ENCODE measurements at places on chromosomes 6 and 20.

DNA sequence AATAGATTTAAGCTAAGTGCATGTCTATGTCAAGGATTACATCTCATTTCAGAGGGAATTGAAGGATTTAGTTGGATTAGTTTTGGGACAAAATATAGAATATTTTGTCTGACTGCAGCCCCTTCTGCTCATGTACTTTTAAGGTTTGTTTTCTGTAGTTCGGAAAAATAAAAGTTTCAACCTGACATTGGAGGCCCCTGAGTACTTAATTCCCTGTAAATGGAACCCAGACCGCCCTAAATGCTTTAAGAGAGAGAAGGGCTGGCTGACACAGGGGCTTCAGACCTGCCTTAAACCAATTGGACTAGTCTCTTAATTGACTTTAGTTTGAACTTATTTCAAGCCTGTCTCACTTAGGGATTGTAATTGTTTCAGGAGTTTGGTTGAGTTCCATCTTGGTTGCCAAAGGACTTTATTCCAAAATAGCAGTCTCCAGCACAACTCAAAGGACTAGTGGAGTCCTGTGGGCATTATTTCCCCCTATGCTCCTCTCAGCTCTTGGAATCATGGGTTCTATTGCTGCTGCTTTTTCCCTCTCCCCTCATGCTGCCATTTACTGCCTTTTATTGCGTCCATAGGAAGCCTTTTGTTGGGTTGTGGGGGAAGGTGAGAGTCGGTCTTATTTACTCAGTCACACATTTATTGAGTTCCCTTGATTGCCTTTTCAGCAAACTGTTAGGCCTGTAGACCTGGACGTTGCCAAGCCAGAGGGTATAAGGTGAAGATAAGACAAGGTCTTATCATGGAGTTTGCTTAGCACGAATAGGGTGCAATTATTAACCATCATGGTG, 14.5 kb downstream of the BRD2 start:
- no peak for DNase-seq

- DNase-seq = peak; percentile 100
These were observed 15.4 kb downstream of the IGF2R start for GRCh38 chr6:159984268-159984786.

- DNase-seq = no peak
These were observed 131.2 kb downstream of the PLEKHG1 start for GRCh38 chr6:150730801-150731457.

- no peak for DNase-seq
These were observed 50.5 kb upstream of the SCAF8 start for GRCh38 chr6:154682633-154683125.

DNA sequence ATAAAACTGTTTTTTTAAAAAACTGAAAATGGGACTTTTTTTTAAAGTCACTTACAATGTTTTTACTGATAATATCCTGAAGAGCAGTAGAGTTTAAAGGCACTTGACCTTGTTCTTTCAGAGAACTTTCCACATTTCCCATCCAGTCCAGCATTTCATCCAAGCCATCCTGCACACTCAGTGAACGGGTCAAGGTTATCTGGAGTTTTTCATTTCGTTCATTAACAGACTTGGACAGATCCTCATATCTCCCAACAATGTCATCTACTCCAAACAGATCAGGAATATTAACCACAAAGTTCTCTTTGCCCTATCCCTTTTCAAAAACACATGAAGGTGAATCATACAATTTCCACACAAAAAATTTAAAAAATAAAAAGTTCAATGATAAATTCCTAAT, 69.1 kb downstream of the DST start:
- DNase-seq = no peak

DNA sequence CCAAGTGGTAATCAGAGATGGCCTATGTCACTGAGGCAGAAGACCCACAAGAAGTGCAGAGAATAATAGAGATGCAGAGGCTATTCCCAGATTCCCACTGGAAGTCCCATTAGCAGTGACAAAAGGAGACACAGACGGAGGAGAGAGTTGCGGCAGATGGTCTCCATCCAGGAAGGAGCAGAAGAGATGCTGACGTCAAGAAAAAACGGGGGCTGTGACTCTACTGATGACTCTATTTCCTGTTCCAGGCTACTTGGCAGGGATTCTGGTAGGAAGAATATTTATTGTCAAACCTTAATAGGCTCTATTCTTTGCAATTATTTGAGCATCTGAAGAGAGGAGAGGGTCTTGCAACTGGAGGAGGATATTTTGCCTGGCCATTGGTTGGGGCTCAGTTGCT, 246.0 kb upstream of the ECI2 start:
- DNase-seq = peak; percentile 74

DNA sequence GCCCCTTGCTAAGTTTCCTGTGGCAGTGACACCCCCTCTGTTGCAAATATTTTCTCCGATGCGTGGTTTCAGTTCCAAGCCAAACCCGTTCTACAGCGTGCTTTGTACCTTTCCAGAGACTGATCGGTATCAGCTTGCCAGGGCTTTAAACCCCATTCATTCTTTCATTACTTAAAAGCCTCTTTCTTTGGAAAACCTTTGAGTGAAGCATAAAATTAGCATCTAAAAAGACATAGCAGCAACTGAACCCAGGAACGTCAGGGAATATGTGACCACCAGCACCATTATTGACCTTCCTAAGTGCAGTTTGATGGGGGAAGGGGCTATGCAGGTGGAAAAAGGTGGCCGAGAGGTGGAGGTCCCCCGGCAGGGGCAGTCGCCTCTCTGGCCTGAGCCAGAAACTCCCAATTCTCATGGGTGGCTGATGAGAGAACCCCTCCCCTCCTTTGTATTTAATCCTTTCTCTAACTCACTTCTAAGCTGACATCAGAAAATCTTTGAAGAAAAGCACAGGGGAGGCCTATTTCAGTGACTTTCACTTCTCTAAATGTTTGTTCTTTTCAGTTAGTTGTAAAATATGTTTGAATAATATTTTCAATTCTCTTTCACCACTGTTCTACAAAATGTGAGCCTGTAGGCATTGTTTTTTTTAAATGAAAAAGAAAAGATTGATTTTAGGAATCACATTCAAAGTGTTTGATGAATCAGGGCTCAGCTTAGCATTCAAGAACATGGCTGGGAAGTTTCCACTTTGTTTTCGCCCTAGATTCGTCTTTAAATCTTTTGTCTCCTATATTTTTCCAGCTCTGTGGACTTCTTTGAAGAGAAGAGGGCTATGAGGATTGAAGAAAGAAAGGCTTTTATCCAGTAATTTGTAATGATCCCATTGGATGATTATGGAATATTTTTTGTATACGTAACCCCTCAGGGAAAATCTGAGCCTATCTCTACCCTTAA, 89.2 kb downstream of the RSPH3 start:
- DNase-seq = no peak

DNA sequence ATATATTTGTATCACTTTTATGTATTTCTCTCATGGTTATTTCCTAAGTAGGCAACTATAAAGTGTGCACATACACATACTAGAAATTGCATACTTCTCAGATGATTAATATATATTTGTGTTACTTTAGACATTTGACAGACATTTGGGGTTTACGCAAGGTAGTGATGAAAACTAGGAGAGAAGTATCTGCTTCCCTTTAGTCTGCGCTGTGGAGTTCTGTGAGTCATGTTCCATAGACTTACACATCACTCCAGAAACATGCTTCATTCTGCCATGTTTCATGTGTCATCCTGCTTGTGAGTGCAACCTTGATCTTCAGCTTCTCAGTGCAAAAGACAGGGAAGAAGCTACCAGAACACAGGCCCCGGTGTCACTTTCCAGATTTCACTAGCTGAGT, 200.7 kb upstream of the BMP2 start:
- DNase-seq = peak; percentile 37

DNA sequence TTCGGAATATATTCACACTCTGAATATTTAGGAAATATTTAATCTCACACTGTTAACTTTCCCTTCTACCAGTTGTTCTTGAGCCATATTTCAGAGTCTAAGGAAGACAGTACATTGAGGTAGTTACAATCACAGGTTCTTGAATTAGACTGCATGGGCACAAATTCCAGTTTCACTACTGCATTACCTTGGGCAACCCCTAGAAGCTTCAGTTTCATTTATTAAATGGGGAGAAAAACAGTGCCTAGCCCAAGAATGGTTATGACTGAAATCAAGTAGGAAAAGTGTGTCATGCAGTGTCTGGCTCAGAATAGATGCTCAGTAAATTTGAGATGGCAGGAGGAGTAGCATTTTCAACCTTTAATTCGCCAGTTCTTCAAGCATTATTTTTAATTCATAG, 124.5 kb upstream of the SAMD5 start:
- no peak for DNase-seq

DNA sequence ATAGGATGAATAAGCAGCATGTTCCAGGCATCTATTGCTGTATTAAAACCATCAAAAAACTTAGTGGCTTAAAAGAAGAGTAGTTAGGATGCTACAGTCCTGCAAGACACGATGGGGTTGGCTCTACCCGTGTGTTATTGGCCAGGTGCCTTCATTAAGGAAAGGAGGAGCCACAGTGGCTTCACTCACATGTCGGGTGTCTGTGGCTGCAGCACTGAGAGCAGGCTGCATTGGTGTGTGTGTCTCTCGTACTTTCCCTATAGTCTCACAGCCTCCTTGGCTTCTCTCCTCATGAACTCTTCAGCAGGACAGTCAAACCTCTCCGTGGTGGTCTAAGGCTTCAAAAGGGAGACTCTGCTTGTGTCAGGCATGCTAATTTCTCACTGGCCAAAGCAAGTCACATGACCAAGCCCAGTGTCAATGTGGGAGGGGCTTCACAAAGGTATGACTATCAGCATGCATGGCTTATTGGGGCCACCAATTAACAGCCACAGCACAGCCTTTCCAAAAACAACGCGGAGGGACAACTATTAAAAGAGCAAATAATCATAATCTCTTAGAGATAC, 402.8 kb downstream of the KIF16B start:
- DNase-seq = no peak

DNA sequence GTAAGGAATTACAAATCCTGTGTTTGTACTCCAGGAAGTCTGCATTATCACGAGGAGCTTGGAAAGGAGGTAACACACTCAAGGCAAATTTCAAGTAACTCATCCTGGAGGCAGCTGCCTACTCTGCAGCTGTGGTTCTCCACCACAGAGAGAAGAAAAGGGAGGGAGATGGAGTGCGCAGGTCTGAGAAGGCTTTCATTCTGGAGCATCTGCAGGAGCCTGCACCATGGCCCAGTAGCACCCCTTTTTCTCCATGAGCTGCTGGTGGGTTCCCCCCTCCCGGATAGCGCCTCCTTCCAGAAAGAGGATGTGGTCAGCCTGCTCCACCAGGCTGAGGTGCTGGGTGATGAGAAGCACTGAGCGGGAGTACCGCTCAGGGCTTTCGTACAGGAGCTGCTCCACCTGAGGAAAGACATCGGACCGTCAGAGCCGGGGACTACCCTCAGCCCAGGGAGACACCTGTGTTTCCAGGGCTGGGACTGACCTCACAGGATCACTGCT, 1.6 kb upstream of the PSMB8 start:
- no peak for DNase-seq

- DNase-seq = no peak
These were observed 185.0 kb upstream of the CDYL start for GRCh38 chr6:4591218-4591617.

GRCh38 chr6:36120018-36120417, 10.3 kb upstream of the MAPK13 start:
- no peak for DNase-seq

- no peak for DNase-seq
These were observed 60.5 kb downstream of the PPP1R14C start for GRCh38 chr6:150203378-150203777.

GRCh38 chr6:1287103-1287591, 24.8 kb upstream of the FOXQ1 start:
- peak; percentile 95 for DNase-seq

DNA sequence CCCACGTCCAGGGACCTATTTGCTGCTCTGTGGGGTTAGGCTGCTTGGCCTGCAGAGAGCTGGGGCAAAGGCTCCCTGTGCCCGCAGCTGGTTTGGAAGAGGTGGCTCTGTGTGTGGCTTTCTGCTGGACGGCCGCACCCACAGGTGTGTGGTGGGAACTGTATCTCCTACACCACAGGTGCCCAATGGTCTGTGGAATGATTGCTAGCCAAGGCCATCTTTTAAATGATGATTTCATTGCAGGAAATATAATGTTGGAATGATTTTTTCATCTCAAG, 178.4 kb downstream of the DLL1 start:
- DNase-seq = no peak

- no peak for DNase-seq
These were observed 750.0 kb downstream of the TBC1D32 start for GRCh38 chr6:120584111-120584760.

- DNase-seq = peak; percentile 69
These were observed at the start of gene NINL for GRCh38 chr20:25584905-25585704. NINL (minus strand) TSS chr20:25585531; CDS start chr20:25526587, 58,944 bp downstream.
